ENCODE measurements at places on chromosomes 6 and 20.

GRCh38 chr20:29741894-29742698 lies 1515.4 kb upstream of the DEFB115 start:
- no peak for DNase-seq

DNA sequence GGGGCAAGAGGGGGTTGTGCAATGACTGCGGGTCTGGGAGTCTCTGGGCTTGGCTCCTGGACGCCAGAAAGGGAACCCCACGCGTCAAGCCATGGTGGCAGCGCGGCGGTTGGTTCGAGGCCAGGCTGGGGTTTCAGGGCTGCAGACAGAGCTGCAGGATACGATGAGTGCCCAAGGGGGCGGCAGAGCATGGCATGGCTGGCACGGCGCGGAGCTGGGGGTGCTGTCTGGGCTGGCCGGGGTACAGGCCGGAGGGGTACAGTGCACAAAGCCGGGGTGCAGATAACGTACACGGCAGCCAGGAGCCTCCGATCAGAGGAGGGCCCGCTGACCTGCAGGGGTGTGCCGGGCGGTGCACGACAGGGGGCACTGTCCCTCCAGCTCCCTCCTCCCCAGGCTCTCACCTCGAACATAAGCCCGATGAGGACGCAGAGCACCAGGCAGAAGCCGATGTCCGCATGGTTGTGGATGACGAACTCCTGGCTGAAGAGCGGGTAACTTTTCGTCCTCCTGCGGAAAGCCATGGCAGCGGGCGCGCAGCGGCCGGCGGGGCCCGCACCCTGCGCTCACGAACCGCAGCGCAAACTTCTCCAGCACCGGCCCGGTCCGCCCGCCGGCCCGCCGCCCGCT lies 353 bp downstream of the TRAM2 start:
- peak; percentile 72 for DNase-seq

DNA sequence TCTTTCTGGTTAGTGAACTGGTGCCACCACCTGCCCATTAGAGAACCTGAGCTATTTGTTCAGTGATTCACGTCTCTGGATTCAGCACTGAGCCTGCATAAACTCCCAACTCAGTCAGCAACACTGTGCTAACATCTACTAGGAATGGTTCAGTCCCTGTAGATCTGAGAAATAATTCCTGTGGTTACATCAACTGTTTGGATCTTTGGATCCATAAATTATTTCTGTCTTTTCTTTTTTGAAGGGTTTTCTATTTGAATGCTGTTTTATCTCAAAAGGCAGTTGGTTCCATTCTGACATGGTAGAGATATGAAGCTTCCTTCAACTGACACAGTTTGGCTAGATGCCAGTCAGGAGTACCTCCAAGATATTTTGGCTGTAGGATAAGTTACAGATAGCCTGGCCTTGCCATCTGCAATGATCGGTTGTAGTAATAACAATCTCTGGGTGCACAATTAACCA lies 125.9 kb downstream of the TRMT11 start:
- no peak for DNase-seq

- no peak for DNase-seq
Measured at GRCh38 chr6:4384656-4385055, 249.3 kb upstream of the ECI2 start.

DNA sequence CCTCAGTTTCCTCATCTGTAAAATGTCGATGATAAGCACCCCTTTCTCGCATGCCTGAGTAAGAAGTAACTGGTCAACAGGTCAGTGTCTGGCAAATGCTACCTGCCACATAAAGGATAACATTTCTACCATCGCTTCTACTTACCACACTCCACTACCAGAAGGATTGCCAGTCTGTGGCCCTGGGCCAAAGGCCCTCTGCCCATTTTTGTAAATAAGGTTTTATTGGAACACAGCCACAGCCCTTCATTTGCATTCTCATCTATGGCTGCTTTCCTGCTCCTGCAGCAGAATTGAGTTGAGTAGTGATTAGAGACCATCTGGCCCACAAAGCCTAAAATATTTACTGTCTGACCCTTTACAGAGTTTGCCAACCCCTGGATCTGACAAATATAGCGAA lies 121.8 kb downstream of the TOX2 start:
- DNase-seq, result no peak

- no peak for DNase-seq
Measured at GRCh38 chr6:148530976-148531375, 188.3 kb downstream of the SASH1 start.

- DNase-seq, result no peak
Measured at GRCh38 chr20:56628015-56628872, 862 bp upstream of the TFAP2C start.

GRCh38 chr6:141677598-141678211 lies 455.0 kb upstream of the GJE1 start:
- no peak for DNase-seq

Data from activated naive CD8-positive, alpha-beta T cell treated with anti-CD3 and anti-CD28 coated beads, Interleukin-2, amount 50 U/mL, for 24 hours (primary cell).